ENCODE measurements at places on chromosomes 4 and X.

GRCh38 chrX:111270339-111270738, at the start of gene CAPN6:
CAPN6 (minus strand) TSS chrX:111270483; CDS start chrX:111263936, 6,547 bp downstream.
- no peak for DNase-seq

GRCh38 chr4:90226734-90227133, 99.5 kb downstream of the CCSER1 start:
- DNase-seq, result no peak

DNA sequence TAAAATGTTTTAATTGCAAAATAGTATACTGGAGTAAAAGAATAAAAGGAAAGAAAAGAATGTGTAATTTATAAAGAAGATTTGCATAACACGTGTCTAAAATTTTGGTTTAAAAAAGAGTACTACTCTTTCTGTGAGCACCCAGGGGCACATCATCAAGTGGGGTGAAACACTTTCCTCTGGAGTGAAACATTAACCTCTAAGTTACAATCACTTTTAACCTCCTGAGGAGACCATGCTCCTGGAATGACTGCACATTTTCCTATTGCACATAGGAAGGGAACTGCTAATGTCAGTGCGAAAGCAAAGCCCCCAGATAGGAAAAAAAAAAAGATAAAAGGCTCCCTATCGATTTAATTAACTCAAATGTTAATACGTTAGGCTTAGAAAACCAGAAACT, 13.3 kb downstream of the VEGFC start:
- DNase-seq, result no peak

DNA sequence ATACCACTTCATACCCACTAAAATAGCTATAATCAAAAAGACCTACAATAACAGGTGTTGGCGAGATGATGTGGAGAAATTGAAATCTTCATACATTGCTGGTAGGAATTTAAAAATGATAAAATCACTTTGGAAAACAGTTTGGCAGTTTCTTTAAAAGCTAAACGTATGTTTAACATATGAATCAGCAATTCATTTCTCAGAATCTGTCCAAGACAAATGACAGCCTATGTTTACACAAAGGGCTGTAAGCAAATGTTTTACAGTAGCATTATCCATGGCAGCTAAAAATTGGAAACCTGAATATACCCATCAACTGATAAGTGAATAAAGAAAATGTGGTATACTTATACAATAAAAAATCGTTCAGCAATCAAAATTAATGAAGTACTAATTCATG, 33.0 kb upstream of the ABCG2 start:
- DNase-seq, result no peak

GRCh38 chrX:129748305-129748704, 9.5 kb downstream of the XPNPEP2 start:
- DNase-seq, result no peak

- no peak for DNase-seq
Measured at GRCh38 chrX:17633546-17633945, 103.7 kb upstream of the SCML1 start.

- DNase-seq, result no peak
Measured at GRCh38 chrX:39264023-39264422, 462.8 kb downstream of the MID1IP1 start.
